Progenitor cell of endocrine pancreas (in vitro differentiated cells): ENCODE measurements at places on chromosomes 4 and X. TPM values are rescaled to one million over a fixed set of nuclear protein-coding genes. Genes with fewer than 3 reads are reported as not detected.

DNA sequence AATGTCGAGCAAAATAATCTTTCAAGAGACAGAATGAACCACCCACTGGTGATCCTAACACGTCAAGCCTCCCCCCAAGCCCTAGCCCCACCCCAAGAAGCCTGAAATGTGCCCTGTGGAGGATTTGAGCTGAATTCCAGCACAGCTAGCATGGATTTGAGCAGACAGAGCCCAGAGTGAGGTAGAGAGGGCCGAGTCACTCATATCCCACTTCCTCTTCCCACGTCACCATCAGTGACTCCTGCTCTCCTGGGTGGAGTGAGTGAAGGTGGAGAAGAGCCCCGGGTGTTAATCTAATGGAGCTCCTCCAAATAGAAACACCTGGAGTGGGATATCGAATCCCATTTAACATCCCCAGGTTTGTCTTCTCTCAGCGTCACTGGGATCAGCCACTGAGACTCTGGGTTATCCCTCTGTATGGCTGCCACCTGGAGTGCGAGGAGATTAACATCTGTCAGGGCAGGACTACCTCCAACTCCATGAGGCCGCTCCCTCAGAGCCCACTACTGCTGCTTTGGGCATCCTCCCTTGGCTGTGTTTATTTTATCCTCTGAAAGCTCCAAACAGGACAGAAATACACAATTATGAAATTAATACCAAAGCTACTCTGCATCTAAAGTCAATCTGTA lies 136.6 kb downstream of the NWD2 start:
- no peak for DNase-seq

SGMS2 gene
- 6.9 and 10.7 TPM in 2 replicates for total RNA-seq

DNA sequence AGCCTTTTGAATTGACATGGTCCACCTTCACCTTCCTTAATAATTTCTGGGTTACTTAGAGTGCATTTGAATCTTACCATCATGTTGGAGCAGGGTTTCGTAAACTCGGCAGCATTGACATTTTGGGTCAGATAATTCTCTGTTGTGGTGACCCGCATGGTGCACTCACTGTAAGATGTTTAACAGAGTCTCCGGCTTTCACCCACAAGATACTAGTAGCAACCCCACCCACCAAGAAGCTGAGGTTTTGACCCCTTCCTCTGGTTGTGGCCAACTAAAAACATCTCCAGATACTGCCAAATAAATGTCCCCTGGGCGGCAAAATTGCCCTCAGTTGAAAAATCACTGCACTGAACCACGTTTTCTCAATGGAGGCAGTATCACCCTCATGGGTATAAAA lies 62.7 kb downstream of the CHST7 start:
- no peak for DNase-seq

XG gene
- total RNA-seq = 1.2 and 2.4 TPM in 2 replicates

ANOS1 gene
- 5.9 and 6.9 TPM in 2 replicates for total RNA-seq

SMIM14 gene
- total RNA-seq = 61.0 and 70.1 TPM in 2 replicates

DNA sequence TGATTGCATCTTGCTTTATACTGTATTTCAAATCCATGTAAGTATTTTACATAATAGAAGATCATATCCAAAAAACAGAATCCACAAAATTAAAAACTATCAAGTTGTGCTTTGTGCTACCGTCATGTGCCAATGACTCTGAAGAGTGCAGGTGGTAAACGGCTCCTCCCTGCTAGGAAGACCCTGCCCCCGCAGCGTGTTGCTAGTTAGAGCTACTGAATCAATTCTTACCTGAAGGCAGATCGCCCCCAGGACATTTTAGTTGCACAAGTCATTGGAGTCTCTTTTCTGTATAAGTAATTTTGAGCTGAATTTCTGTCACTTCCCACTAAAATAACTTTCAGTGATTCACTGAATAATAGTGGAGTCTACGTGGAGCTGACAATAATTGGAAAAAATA lies 599.5 kb upstream of the ZFP42 start:
- no peak for DNase-seq

- DNase-seq = no peak
These were observed 172.5 kb downstream of the SH2D1A start for GRCh38 chrX:124518885-124519284.

DNA sequence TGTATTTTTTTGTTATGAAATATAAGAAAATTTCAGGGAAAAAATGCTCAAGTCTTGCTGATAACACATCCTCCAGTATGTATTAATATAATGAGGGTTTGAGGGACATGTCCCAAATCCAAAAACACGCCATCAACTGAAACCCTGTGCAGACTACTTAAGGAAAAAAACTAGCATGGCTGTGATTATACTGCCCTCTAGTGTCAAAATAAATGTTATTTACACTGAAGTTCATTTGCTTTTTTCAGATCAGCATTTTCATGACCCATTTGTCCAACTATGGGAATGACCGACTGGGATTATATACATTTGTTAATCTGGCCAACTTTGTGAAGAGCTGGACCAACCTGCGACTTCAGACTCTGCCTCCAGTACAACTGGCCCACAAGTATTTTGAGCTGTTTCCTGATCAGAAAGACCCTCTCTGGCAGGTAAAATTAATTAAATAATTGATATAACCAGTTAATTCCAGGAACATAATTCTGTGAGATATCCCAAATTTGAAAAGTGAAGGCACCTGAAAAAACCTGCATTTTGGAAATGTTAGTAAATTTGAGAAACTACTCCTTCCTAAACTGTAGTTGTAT lies 128.5 kb downstream of the PRSS12 start:
- DNase-seq = no peak

FGF5 gene
- total RNA-seq = 0.14 and 0.64 TPM in 2 replicates

DNA sequence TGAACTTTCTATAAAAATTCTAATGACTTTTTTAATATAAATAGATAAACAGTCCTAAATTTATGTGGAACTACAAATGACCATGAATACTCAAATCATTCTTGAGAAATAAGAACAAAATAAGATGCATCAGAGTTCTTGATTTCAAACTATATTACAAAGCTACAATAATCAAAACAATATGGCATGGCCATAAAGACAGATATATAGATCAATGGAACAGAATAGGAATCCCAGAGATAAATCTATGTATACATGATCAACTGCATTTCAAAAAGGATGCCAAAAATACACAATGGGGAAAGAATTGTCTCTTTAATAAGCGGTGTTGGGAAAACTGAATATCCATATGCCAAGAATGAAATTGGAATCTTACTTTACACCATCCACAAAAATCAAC lies 98.4 kb upstream of the IL15 start:
- DNase-seq = no peak

- no peak for DNase-seq
These were observed 213.4 kb upstream of the JADE1 start for GRCh38 chr4:128596115-128596514.

DNA sequence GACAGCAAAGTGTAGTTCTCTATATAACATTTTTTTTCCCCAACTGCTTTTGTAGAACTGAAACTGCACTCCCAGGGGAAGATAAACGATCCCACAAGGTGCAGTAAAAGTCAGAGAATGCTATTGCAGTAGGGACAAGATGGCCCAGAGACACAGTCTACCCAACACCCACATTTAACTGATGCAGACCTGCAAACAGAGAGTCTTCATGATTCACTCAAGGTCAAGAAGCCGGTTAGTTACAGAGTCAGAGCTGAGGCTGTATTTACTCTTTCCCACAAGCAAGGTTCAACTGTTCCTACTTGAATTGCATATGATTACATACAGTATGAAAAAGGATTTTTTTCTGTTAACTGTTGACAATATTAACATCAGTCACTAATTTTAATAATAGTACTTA lies 654.6 kb downstream of the IL1RAPL1 start:
- no peak for DNase-seq

DNA sequence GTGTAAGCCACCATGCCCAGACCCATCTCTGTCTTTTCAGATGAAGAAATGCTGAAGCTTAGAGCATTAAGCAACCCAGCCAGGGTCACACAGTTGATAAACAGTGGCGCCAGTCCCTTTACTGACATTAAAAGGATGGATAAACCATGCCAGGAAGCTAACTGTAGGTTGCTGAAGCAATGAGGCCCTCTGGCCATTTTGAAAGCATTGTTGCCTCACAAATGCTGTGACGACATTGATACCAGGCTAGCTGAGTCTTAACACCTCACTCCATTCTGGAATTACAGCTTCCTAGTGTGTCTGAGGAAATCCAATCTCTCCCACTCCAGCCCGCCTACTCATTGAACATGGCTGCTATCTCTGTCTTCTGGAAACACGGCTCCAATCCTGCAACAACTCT lies 89.7 kb downstream of the LNX1 start:
- no peak for DNase-seq

DNA sequence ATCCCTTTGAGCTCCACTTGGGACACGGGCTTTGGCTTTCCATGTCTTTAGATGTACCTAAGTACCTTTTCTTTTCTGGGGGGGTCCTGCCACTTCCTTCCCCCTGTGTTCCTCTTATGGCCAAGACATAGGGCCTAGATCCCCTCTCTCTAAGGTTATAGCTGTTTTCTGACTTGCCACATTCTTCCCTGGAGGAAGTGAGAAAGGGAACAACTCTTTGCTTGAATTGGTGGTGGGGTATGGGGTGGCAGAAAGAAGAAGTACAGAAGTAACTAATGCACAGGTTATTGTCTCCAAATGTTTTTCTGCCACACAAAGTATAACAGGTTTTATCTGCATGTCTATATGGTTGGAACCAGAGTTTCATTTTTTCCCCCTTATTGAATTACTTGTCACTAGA lies 29.7 kb upstream of the DIPK2B start:
- no peak for DNase-seq

- no peak for DNase-seq
These were observed 466.0 kb downstream of the INPP4B start for GRCh38 chr4:142380052-142380602.
